ENCODE measurements at places on chromosomes 1 and 21. TPM values are rescaled to one million over a fixed set of nuclear protein-coding genes. Genes with fewer than 3 reads are reported as not detected.
A peak's percentile ranks its signal among the peaks of the same experiment; 100 is the strongest.

DNA sequence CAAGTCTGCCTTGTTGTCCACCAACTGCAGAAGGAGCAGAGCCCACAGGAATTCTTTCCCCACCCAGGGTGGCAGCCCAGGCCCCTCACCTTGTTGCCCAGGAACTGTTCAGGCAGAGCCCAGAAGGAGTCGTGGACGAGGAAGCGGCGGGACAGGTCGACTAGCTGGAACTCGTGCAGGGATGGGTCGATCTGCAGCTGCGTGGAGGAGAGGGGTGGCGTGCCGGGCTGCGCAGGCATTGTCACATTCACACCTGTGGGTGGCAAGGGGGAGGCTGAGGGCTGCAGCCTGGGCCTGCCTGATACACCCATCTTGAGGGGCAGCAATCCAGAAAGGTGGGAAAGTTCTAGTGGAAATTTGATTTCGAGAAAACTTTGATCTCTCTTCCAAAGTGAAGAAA lies 55.9 kb downstream of the HSPG2 start:
- H3K27ac ChIP-seq: no peak overlapping the region
- no peak for DNase-seq
- peaks cover 3% of the 10 kb centered on the region for H3K4me1 ChIP-seq
- peaks cover 92% of the 10 kb centered on the region for H3K36me3 ChIP-seq
- no peak overlapping the region for H3K4me3 ChIP-seq

Gene LCE1F
- polyA plus RNA-seq: not detected

DNA sequence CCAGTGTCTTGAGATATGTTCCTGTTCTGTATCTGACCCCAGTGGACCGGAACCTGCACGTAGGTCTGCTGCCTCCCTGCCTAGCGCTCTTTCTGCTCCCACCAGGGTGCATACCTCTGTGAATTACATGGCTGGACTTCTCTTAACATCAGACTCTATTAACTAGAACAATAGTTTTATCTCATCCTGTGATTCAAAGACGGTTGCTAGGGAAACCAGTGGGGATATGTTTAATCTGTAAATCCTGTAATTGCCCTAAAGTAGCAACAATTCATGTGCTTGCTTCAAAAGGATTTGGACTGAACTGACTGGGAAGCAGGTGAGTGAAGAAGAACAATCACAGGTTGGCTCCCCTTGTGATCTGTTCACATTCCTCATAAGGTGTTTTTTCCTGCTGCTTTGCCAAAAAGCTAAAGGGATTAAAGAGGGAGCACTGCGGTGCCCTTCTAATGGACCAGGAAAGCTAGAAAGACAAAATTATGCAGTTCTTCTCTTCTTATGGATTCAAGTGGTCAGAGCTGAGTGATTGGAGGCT lies 52.7 kb upstream of the DIRAS3 start:
- no peak for DNase-seq
- H3K4me1 ChIP-seq: no peaks in the 10 kb centered on the region
- no peak overlapping the region for H3K4me3 ChIP-seq

Gene MRPL9
- 59.5 TPM for polyA plus RNA-seq

DNA sequence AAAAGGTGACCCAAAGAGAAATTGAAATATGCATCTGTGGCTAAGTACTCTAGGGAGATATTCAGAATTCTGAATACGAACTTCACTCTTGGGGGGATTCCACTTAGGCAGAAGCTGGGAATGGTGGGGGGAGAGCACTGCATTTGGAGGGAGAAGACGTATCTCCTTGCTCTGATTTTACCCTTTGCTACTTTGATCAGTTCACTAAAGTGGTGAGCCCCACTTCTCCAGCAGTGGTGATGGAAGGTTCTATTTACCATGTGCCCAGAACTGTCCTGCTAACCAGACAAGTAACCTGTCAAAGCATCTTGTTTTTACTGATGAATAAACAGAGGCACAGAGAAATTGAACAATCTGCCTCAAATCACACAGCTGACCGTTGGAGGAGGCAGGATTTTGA lies 483.4 kb downstream of the SIPA1L2 start:
- H3K36me3 ChIP-seq: no peaks in the 10 kb centered on the region
- H3K27me3 ChIP-seq: no peaks in the 10 kb centered on the region
- H3K4me1 ChIP-seq: no peaks in the 10 kb centered on the region
- H3K4me3 ChIP-seq: no peak overlapping the region

DNA sequence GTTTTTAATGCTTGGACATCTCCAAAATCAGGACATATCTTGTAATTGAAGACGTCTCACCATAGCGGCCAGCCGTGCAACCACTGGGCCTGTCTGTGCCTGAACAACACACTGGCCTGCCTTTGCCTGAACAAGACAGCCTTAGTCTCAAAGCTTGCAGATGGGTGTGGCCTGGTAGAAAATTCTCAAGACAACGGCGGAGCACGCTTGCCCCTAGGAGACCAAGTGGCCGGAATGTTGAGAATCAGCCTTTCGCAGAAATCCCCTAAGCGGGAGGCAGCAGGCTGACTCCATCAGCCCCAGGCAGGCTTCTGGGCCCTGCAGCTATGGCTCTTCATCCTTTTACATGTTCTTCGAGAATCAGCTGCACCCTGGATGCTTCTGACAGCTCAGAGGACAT lies 98.0 kb upstream of the C1orf174 start:
- H3K4me1 ChIP-seq: no peaks in the 10 kb centered on the region
- H3K36me3 ChIP-seq: no peaks in the 10 kb centered on the region
- no peak for DNase-seq
- no peak overlapping the region for H3K27ac ChIP-seq

DNA sequence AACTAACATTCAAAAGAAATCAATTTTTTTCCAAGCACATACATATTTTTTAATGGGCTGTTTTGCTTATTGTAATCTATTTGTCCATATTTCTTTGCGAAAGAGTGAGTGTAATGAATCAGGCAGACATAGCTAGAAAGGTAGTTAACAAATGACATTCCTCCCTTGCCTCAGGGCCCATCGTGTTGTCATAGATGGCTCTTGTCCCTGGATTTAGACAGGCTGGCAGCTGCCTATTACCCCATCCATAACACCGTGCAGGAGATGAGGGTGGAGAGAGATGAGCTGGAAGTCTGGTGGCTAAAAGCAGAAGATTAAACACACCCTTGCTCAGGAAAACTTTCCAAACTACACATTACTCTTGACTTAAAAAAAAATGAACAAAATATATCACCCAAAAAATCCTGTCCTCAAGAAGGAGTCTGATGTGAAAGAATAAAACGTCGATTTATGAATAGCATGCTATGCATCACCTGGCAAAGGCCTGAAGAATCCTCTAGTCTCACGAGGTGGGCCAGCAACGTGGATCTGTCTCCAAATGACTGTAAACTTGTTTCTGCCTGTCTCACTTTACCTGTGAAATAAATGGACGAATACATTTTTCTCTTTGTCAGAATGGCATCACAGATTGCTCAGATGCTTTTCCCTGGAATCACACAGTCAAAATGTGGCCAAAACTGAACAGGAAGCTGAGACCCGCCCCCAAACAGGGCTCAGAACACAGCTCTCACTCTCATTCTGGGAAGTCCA lies 55.7 kb downstream of the C21orf91 start:
- H3K4me1 ChIP-seq: no peaks in the 10 kb centered on the region
- no peak overlapping the region for H3K27ac ChIP-seq
- no peak overlapping the region for H3K4me3 ChIP-seq
- H3K36me3 ChIP-seq: no peaks in the 10 kb centered on the region
- no peak for DNase-seq

DNA sequence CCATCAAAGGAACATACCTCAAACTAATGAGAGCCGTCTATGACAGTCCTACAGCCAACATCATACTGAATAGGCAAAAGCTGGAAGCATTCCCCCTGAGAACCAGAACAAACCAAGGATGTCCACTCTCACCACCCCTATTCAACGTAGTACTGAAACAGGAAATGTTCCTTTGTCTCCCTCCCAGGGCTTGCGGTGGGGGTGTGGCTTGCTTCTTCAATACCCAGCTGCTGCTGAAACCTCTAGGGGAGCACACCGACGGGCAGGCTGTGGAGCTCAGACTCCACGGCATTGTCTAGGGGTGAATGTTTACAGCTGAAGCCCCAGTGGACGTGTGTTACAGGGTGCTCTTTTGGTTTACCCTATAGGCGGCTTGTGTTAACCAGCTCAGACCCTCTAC lies 30.5 kb upstream of the B3GALT2 start:
- DNase-seq: no peak
- no peaks in the 10 kb centered on the region for H3K27me3 ChIP-seq
- no peak overlapping the region for H3K27ac ChIP-seq
- H3K4me3 ChIP-seq: no peak overlapping the region
- no peaks in the 10 kb centered on the region for H3K4me1 ChIP-seq

- no peak overlapping the region for H3K27ac ChIP-seq
- peaks cover 68% of the 10 kb centered on the region for H3K4me1 ChIP-seq
- no peak overlapping the region for H3K4me3 ChIP-seq
- no peaks in the 10 kb centered on the region for H3K36me3 ChIP-seq
- DNase-seq: no peak
- H3K27me3 ChIP-seq: no peaks in the 10 kb centered on the region
Observed at GRCh38 chr1:64482720-64483119, 12.8 kb downstream of the CACHD1 start.

- H3K4me3 ChIP-seq: no peak overlapping the region
- no peak overlapping the region for H3K27ac ChIP-seq
Observed at GRCh38 chr1:159872891-159873290, 10.4 kb upstream of the VSIG8 start.

Gene BCAR3
- 25.8 TPM for polyA plus RNA-seq

GRCh38 chr21:18170829-18171228 lies 73.8 kb upstream of the CHODL start:
- no peaks in the 10 kb centered on the region for H3K36me3 ChIP-seq
- no peaks in the 10 kb centered on the region for H3K4me1 ChIP-seq
- no peaks in the 10 kb centered on the region for H3K27me3 ChIP-seq
- H3K4me3 ChIP-seq: no peak overlapping the region
- H3K27ac ChIP-seq: no peak overlapping the region

- no peak for DNase-seq
- H3K27ac ChIP-seq: no peak overlapping the region
- no peak overlapping the region for H3K4me3 ChIP-seq
- no peaks in the 10 kb centered on the region for H3K4me1 ChIP-seq
Observed at GRCh38 chr1:228283476-228284147, 75.8 kb downstream of the OBSCN start.

Gene C1orf141
- polyA plus RNA-seq: not detected

Gene SERINC2
- polyA plus RNA-seq: 76.3 TPM

GRCh38 chr1:68049941-68050878 lies at the start of gene DIRAS3:
TSS of gene DIRAS3 (minus strand) at chr1:68050627. CDS start at chr1:68047297, 3,330 bp downstream.
- DNase-seq: peak; percentile 63
- peak within 1 kb of the TSS; percentile 61 for H3K27ac ChIP-seq
- peak within 1 kb of the TSS; percentile 41 for H3K4me3 ChIP-seq
- no peaks in the 10 kb centered on the region for H3K27me3 ChIP-seq
- peaks cover 4% of the 10 kb centered on the region for H3K4me1 ChIP-seq
- peaks cover 4% of the 10 kb centered on the region for H3K36me3 ChIP-seq

Gene TRMT1L
- polyA plus RNA-seq: 4.5 TPM

Gene PTPN14
- polyA plus RNA-seq: 1.7 TPM

Gene BARHL2
- not detected for polyA plus RNA-seq

GRCh38 chr1:9004700-9005394 lies 21.4 kb downstream of the SLC2A7 start:
- DNase-seq: peak; percentile 92
- no peak overlapping the region for H3K27ac ChIP-seq
- no peaks in the 10 kb centered on the region for H3K27me3 ChIP-seq
- H3K4me1 ChIP-seq: no peaks in the 10 kb centered on the region
- H3K36me3 ChIP-seq: no peaks in the 10 kb centered on the region
- H3K4me3 ChIP-seq: no peak overlapping the region

- H3K4me3 ChIP-seq: no peak overlapping the region
- H3K36me3 ChIP-seq: no peaks in the 10 kb centered on the region
- H3K27me3 ChIP-seq: peaks cover 7% of the 10 kb centered on the region
- H3K4me1 ChIP-seq: no peaks in the 10 kb centered on the region
Observed at GRCh38 chr1:18352636-18353265, 128.0 kb upstream of the KLHDC7A start.

Gene MX2
- polyA plus RNA-seq: 5.0 TPM

DNA sequence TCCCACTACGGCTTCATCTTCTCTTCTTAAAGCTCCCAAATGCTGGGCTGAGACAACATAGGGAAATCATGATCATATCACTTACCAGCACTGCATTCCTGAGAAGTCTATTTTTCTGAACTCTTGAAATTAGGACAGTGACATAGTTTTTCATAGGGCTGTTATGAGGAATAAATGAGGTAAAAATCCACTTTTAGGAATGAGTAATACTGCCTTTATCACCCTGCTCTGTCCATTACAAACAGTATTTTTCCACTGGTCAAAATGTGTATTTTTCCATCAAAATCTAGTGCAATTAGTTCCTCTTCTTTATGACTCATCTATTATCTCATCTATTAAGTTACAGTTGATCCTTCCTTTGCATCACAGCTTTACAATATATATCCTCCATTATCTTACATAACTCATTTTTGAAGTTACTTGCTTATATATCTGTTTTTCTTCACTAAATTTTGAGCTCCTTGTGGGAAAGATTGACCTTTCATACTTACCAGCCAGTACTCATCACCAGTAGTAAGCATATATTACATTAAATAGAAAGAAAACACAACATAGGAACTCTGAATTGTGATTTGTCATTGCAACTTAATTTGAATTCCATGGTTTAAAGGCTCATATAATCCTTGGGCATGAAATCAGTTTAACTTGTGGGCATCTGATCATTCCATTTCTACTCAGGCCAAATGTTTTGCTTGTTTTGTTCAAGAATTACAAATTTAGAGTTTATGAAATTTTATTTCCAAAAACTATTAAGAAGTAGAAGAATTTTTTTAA lies 37.1 kb downstream of the PRRX1 start:
- H3K36me3 ChIP-seq: no peaks in the 10 kb centered on the region
- H3K27ac ChIP-seq: no peak overlapping the region
- H3K4me3 ChIP-seq: no peak overlapping the region
- H3K27me3 ChIP-seq: no peaks in the 10 kb centered on the region

GRCh38 chr1:10682449-10683309 lies 113.8 kb downstream of the CASZ1 start:
- no peak for DNase-seq
- H3K4me3 ChIP-seq: no peak overlapping the region
- no peaks in the 10 kb centered on the region for H3K27me3 ChIP-seq
- H3K36me3 ChIP-seq: no peaks in the 10 kb centered on the region
- H3K4me1 ChIP-seq: peaks cover 100% of the 10 kb centered on the region
- H3K27ac ChIP-seq: peak overlapping the region; percentile 96

- no peaks in the 10 kb centered on the region for H3K36me3 ChIP-seq
- no peaks in the 10 kb centered on the region for H3K27me3 ChIP-seq
- no peak for DNase-seq
- no peak overlapping the region for H3K4me3 ChIP-seq
- H3K4me1 ChIP-seq: no peaks in the 10 kb centered on the region
Observed at GRCh38 chr21:23455676-23456075, 2151.6 kb downstream of the MRPL39 start.

Gene HNRNPU
- 132 TPM for polyA plus RNA-seq

DNA sequence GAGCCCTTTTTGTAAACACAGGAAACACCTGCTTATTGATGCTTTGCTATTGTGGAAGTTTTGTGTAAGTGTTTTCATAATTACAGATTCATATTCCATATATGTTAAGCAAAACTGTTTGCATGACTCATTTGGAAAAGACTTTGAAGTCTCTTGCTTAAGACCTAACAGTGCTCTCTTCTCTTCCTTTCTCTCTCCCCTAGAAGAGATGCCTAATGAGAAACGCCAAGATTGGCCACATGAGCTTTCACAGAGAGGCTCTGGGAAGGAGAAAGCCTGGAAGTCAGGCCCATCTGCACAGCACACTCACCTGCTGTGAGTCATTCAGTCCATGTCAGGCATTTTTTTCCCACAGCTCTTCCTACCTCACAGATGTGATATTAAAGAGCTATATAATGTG lies 101.6 kb upstream of the PALMD start:
- no peak overlapping the region for H3K27ac ChIP-seq
- no peak overlapping the region for H3K4me3 ChIP-seq
- no peaks in the 10 kb centered on the region for H3K4me1 ChIP-seq
- no peaks in the 10 kb centered on the region for H3K27me3 ChIP-seq
